ENCODE measurements at places on chromosomes 13 and 19.

DNA sequence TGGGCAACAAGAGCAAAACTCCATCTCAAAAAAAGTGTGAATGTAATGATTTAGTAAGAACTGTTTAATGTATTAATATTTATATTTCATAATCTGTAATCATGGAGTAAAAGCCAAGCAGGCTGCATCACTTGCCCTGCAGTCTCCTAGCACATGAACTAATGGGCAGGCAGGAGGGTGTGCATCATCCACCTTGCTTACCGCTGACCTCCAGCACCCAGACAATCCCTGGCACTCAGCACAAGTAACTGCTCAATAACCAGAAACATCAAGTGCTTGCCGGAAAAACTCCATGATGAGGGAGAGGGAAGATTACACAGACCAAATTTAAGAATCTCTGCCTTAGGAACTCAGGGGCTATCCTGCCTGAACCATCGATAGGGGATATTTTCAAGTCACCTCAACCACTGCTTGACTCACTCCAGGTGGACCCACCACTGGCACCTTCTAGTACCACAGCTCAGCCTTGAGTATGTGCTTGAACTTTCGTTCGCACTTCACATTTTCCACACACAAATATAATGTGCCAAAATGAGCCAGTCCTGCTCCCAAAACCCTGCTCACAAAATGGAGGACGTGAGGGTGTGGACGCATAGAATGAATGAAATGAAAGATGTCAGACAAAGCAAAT is 18.6 kb downstream of the BRD4 start:
- no peak for DNase-seq

DNA sequence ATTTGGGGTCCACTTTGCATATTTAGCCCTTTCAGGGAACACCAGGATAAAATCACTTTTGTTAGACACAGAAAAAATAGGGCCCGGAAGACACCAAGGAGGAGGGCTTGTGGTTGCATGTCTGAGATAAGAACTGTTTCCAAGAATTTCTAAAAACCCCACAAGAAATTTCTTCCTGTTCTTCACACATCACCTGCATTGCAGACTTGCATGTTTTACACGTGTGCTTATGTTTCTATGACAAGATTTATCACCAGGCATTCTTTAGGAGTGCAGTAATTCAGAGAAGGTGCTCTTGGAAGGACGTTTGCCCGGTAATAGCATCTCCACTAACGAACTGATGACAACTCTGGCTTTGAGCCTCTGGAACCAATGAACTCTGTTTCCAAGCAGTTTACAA is 7.1 kb upstream of the ACTL9 start:
- no peak for DNase-seq

DNA sequence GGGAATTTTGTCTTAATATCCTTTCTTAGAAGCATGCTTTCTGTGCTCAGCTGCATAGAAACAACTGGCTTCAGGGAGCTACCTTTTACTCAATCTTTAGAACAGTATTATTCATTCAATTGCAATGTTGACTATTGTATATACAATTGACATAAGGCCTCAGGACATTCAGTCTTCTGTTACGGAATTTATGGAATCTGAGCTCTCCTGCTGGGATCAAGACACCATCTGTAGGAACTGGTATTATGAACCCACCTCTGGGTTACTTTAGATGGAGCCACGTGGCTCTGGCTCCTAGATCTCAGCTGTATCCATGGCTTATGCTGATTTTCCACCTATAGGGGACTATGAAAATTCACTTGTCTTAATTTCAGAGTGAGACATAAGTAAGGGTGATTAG is 716.2 kb upstream of the GPC6 start:
- no peak for DNase-seq

DNA sequence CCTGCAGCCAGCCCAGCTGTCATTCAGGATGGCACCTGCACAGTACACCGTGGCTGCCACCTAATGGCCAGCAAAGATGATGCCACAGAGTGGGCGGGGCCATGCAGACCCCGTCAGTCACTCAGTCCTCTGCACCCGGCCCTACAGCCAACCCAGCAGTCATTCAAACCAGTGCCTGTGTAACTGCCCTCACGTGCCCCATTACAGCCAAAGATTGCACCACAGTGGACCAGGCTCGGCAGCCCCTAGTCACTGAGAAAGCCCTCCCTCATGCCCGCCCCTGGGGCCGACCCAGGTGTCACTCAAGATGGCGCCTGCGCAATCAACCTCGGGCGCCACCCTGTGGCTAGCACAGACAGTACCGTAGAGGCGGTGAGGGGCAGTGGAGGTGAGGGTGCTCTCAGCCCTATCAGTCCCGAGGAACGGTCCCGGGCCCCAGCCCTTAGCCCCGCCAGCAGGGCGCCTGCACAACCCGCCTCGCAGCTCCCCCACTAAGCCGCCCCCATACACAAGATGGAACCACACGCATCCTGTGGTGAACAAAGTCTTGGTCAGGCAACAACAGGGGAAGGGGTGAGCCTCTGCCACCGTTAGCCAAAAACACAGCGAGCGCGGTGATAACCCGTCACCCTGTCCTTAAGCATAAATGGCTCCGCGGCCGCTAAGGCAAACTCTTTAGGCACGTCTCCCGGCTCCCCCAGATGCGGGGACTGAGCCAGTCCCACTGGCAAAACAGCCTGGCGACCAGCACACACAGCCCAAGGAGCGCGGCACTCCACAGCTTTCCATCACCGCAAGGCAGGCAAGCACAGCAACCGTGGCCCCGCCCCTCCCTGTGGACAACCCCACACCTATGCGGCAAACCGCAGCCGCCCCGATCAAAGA is 2.3 kb downstream of the PEG3 start:
- no peak for DNase-seq

DNA sequence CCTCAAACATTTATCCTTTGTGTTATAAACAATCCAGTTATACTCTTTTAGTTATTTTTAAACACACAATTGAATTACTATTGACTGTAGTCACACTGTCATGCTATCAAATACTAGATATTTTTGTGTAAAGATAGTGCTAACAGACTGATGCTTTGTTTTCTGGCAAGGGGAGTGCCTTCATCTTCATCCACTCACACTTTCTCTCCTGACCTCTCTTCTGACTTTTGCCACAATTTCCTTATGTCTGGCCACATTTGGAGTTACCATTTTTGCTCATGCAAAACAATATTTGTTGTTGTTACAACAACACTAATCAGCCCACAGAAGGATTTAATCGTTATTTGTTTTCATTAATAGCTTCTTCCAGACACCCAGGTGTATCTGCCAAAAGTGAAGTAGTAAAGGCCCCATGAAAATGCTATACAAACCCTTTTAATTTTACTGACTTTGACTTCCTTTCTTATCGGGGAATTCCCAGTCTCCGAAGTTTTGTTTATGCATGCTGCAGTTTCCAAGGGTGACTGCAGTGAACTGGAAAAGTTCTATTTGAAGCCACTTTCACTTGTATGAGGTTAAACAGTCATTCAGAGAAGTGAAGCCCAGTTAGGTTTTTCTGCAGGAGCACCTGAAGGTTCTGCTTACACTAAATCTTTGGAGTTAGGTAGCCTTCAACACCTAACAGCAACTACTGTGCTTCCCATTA is 66.1 kb upstream of the FRY start:
- no peak for DNase-seq

GRCh38 chr13:31485651-31486051 is 253.7 kb upstream of the RXFP2 start:
- no peak for DNase-seq

- DNase-seq, result no peak
These were observed 77.5 kb downstream of the C13orf42 start for GRCh38 chr13:51033421-51034185.

- no peak for DNase-seq
These were observed 13.3 kb downstream of the DACH1 start for GRCh38 chr13:71853725-71854124.

DNA sequence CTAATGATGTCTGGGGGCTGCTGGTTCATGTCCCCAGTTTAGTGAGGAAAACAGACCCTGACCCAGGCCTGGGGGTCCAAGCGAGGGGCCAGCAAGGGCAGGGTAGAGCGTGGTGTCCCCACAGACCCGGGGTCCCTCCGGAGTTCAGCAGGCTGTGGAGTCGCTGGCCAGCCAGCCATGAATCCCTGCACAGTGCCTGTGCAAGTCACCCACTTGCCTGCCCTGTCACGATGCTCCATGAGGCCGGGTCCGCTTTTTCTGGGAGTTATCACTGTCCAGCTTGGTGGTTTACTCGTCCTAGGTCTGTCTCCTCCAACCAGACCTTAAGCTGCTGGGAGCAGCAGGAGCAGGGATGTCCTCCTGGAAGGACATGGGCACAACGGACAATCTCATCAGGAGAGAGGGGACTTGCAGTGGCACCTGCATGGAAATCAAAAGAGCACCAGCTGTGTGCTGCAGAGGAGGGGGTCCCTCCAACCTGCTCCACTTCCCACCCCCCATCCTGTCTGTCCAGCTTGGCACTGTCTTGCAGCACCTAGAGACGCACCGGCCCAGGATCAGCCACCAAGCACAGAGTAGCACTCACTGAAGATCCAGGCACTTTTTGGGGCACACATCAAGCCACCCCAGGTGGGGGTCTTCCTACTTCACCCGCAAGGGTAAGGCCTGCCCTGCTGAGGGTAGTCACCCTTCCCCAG is 121.8 kb downstream of the URI1 start:
- DNase-seq, result no peak

- DNase-seq, result no peak
These were observed 1.6 kb downstream of the ARRDC2 start for GRCh38 chr19:18009412-18010066.

- DNase-seq, result no peak
These were observed 14.4 kb upstream of the CYP2B6 start for GRCh38 chr19:40976724-40977123.

- no peak for DNase-seq
These were observed 39.1 kb upstream of the RNF113B start for GRCh38 chr13:98216135-98216565.

GRCh38 chr19:56367829-56368711 is 25.3 kb downstream of the ZNF582 start:
- DNase-seq, result peak; percentile 40

- DNase-seq, result no peak
These were observed 29.5 kb downstream of the COL4A1 start for GRCh38 chr13:110277357-110277975.

DNA sequence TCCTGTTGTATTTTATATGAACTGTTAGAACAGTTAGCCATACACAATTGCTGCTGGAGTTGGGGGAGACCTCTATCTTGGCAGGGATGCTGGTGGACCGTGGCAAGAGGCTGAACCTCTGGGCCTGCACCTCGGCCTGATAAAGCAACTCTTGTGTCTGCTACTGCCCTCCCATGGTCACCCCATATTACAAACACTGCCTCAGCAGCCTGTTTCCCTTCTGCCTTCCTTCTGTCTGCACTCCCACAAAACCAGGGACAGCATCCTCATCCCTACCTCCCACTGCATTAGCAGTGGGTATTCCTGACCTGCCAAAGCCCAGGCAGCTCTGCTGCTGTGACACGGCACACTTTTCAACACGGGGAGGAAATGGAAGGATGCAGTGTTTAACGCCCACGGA is 456.4 kb downstream of the FGF14 start:
- DNase-seq, result no peak

GRCh38 chr19:57443121-57443696 is 8.1 kb downstream of the ZNF749 start:
- DNase-seq, result no peak

GRCh38 chr13:73077865-73078264 is 19.1 kb downstream of the KLF5 start:
- DNase-seq, result no peak

- DNase-seq, result no peak
These were observed 1479.9 kb upstream of the PRR20A start for GRCh38 chr13:55660851-55661250.

GRCh38 chr19:29293736-29294342 is 80.9 kb upstream of the UQCRFS1 start:
- DNase-seq, result no peak

- no peak for DNase-seq
These were observed 986.0 kb upstream of the SPRY2 start for GRCh38 chr13:81326913-81327312.

GRCh38 chr19:23101241-23101640 is 15.6 kb upstream of the ZNF730 start:
- DNase-seq, result no peak

DNA sequence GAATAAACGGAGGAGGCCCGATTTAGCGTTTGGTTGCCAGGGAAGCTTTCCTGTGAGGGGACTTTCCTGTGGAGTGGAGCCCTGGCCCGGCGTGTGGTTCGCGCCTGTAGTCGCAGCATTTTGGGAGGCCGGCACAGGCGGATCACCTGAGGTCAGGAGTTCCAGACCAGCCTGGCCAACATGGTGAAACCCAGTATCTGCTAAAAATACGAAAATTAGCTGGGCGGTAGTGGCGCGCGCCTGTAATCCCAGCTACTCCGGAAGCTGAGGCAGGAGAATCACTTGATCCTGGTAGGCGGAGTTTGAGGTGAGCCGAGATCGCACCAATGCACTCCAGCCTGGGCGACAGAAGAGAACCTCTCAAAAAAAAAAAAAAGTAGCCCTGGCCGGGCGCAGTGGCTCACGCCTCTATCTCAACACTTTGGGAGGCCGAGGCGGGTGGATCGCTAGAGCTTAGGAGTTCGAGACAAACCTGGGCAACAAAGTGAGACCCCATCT is 6.9 kb downstream of the KANK3 start:
- DNase-seq, result no peak

DNA sequence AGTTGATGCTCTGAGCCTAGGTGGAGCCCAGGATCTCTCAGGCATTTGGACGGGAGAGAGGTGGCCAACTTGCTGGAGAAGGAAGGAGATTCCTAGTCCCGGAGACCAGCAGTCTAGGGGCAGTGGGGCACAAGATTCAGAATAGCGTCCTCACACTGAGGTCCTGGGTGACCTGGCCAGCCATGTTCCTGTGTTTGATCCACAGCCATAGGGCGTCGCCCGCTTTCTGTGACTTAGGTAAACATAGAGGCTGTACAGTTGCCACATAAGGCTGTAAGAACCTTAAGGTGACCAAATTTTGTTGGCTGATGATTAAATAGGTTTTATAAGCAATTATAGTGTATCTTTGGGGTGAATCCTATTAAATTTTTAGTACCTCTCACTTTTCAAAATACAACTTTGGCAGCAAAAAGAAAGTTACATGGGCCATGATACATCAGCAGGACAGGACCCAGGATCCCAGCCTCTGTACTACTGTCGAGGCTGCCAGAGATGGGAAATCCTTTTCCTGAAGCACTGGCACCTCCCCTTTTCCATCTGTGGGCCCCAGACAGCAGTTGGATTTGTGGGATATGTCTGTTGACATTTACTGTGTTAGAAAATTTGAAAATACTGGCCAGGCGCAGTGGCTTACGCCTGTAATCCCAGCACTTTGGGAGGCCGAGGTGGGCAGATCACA is 37.5 kb downstream of the TSSK6 start:
- no peak for DNase-seq
